ENCODE measurements at places on chromosomes 5 and 9.

GRCh38 chr9:37486616-37487548, 1.1 kb downstream of the POLR1E start:
- DNase-seq = no peak

- DNase-seq = no peak
Measured at GRCh38 chr5:72597456-72597948, 90.3 kb upstream of the ZNF366 start.

GRCh38 chr9:80561526-80561925, 989.8 kb downstream of the TLE4 start:
- DNase-seq = no peak

DNA sequence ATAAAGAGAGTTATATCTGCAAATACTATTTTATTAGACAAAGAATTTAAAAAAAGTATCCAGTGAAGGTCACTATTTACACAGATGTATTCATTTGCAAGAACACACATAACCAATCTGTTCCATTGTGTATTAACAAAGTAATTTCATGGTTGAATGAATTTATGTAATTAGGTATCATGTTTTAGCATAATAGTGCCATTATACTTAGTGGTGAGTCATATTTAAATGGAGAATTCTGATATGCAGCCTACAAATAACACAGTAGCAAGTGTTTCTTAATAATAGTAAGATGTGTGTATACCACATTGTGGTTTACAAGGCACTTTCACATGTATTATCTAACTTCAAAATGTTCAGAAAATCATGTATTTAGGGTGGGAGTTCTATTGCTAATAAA, 1028.5 kb upstream of the ACO1 start:
- DNase-seq = no peak
